ENCODE measurements at places on chromosomes 1 and 21. TPM values are rescaled to one million over a fixed set of nuclear protein-coding genes. Genes with fewer than 3 reads are reported as not detected.

FOXO6 gene
- under 0.01 TPM for total RNA-seq

TBCE gene
- 26.1 TPM for total RNA-seq

PATJ gene
- 14.0 TPM for total RNA-seq

FAF1 gene
- 54.6 TPM for total RNA-seq

PRDM16 gene
- total RNA-seq, result 0.66 TPM

SLC5A9 gene
- total RNA-seq, result not detected

DCDC2B gene
- 0.12 TPM for total RNA-seq

PADI6 gene
- total RNA-seq, result not detected

LRRC39 gene
- 0.44 TPM for total RNA-seq

CA6 gene
- not detected for total RNA-seq

LIN9 gene
- 4.1 TPM for total RNA-seq

PLA2G2D gene
- not detected for total RNA-seq

IRF6 gene
- total RNA-seq, result 0.62 TPM

ZBTB37 gene
- total RNA-seq, result 8.9 TPM

REN gene
- total RNA-seq, result 0.77 TPM

DPM3 gene
- 42.9 TPM for total RNA-seq

S100A2 gene
- 2.4 TPM for total RNA-seq

PLA2G2F gene
- total RNA-seq, result not detected

LCE2C gene
- total RNA-seq, result not detected

CCT3 gene
- total RNA-seq, result 599 TPM

OR2L8 gene
- 0.25 TPM for total RNA-seq

NPPA gene
- not detected for total RNA-seq

CENPF gene
- total RNA-seq, result 48.5 TPM

LCE1C gene
- not detected for total RNA-seq

F13B gene
- not detected for total RNA-seq

PGLYRP3 gene
- total RNA-seq, result not detected

STUM gene
- total RNA-seq, result not detected

LDLRAD2 gene
- total RNA-seq, result not detected

CSMD2 gene
- 10.1 TPM for total RNA-seq

MROH7 gene
- total RNA-seq, result 0.11 TPM

FCRLB gene
- 16.6 TPM for total RNA-seq

SPRR5 gene
- total RNA-seq, result not detected

NCSTN gene
- 75.9 TPM for total RNA-seq

AMIGO1 gene
- 2.5 TPM for total RNA-seq

RCSD1 gene
- not detected for total RNA-seq

SYT6 gene
- not detected for total RNA-seq

OR2L13 gene
- total RNA-seq, result not detected

NCDN gene
- 21.6 TPM for total RNA-seq

LDLRAP1 gene
- total RNA-seq, result 7.3 TPM

ZNF362 gene
- total RNA-seq, result 1.7 TPM

PAQR6 gene
- 0.22 TPM for total RNA-seq

CRYBG2 gene
- not detected for total RNA-seq

SLC45A3 gene
- 2.0 TPM for total RNA-seq

GPR89A gene
- 65.1 TPM for total RNA-seq

MFAP2 gene
- total RNA-seq, result 8.0 TPM

CHAF1B gene
- total RNA-seq, result 2.5 TPM
